NCI-H524 (cell line): ENCODE measurements at places on chromosomes 3 and 15.
A peak's percentile ranks its signal among the peaks of the same experiment; 100 is the strongest.

DNA sequence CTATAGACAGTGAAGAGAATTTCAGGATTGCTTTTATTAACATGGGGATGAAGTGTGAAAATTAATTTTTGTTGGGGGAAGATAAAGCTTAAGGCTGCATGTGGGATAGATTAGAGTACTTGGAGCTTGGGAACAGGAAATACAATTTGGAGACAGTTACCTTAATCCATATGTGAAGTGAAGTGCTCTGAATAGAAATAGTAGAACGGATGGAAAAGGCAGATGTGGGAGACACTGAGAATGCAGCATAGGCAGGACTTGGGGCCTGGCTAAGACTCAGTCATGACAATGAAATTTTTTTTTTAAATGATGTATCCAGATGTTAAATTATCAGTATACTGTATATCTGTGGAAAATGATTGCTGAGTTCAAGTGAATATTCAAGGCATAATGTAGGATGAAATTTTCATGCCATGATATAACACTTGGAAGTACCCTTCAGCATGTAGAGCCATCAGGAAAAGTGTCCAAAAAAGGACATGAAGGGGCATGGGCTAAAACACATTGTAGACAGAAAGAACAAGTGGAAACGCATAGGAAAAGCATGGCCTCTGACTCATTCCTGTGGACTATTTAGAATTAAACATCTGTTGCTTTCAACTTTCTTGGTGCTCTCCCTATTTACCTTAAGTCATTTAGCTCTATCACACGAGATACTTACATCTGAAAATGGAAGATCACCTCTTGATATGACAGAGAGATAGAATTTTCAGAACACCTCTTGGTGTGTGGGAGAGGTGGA, 134.8 kb downstream of the RBMS3 start:
- DNase-seq, result no peak

DNA sequence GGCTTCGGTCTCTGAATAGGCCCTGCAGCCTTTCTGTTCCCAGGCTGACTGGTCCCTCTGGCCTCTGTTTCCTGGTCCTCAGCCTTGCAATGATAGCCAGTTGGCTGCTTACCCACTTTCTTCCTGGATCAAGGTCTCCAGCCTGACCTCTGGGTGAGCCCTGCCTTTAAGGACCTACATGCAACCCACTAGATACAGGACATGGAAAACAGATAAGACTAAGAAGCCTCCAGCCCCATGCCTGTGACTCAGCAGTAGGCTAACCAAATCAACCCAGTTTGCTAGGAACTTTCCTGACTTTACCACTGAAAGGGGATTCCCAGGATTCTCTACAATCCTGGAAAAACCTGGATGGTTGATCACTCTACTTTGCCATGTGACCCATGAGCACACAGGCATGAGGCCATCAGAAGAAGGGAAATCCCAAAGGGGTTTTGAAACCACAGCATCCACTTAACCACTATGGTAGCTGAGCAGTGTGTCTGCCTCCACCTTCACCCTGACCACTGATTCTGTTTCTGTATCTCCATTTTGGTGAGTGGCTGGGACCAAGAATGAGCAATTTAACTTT, 188.1 kb downstream of the CHST2 start:
- DNase-seq, result no peak

DNA sequence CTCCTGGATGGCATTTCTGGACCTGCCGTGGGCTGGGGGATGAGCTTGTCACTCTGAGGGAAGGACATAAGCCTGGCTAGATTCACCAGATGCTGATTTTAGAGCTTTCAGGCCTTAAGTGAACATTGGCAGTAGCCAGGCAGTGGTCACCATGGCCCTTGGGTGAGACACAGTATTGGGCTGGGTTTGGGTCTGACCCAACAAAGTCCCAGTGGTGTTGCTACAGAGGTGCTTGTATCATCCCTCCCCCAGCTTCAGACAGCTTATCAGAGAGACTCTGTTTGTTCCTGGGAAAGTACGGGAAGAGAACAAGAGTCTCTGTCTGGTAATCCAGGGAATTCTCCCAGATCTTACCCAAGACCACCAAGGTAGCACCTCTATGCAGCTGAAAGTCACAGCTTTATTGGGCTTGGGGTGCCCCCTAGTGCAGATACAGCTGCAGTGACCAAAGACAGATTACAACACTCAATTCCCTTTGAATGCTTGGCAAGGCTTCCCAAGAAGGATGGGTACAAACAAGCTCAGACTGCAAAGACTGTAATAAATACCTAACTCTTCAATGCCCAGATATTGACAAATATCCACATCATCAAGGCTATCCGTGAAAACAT, 9.8 kb upstream of the RUVBL1 start:
- DNase-seq, result peak; percentile 44

DNA sequence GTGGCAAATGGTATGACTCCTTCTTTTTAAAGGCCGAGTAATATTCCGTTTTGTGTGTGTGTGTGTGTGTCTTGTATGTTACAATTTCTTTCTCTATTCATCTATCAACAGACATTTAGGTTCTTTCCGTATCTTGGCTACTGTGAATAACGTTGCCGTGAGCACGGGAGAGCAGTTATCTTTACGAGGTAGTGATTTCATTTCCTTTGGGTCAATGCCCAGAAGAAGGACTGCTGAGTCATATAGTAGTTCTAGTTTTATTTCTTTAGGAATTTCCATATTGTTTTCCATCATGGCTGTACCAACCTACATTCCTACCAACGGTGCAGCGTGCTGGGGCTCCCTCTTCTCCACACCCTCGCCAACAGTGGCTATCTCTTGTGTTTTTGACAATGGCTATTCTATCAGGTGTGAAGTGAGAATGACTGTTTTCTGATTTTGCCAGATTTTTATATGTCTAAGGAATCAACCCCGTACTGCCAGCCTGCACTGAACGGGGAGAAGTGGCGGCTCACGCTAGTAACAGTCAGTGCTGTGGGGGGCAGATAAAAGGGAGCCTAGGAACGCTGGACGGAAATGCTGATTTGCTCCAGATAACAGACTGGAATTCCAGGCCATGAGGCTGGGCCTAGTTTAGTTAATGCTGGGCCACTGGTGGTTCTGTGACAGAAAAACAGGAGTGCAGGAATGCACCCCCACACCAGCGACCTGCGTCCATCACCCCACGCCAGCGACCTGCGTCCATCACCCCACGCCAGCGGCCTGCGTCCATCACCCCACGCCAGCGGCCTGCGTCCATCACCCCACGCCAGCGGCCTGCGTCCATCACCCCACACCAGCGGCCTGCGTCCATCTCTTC, 168.1 kb downstream of the XXYLT1 start:
- DNase-seq, result no peak

DNA sequence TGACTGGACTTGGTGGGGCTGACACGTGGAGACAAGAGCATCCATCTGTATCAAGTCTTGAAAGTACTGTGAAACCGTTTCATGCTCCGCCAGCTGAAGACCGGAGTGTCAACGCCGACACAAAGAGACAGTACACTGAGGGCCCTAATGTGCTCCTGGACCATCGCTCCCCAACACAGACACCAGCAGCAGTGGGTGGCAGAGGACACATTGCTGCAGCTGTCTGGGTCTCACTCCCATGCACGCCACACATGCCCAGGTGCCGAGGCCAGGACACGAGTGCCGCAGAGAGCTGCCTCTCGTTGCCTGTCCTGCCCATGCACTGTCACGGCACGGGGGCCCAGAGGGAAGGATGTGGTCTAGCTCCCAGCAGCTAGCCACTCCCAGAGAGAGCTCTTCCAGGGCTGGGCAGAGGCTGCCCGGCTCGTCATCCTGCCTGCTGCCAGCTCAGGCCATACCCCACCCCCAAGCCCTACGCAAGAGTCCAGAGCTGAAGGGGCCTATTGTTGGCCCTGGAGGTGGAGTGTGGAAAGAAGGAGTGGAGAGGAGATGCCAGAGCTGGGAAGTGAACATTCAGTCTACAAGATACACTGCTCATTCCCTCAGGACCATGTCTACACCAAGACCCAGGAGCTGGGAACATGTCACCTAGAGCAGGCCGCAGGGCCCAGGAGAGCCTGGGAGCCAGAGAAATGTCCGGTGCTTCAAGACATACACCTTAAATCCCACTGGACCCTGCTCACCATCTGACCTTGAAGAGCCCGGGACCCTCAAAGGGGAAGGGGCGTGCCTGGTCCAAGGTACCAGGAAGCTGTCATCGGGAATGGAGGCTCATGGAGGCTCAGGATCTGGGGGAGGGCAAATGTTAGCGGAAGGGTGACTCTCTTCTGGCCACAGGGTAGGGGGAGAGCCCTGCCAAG, 7.7 kb downstream of the TNK2 start:
- DNase-seq, result no peak

GRCh38 chr3:108552267-108553159, 36.7 kb downstream of the CIP2A start:
- peak; percentile 62 for DNase-seq

- DNase-seq, result no peak
These were observed 65.0 kb downstream of the SMARCC1 start for GRCh38 chr3:47716656-47717055.

GRCh38 chr3:133038731-133039375, 662 bp downstream of the TMEM108 start:
- peak; percentile 52 for DNase-seq

DNA sequence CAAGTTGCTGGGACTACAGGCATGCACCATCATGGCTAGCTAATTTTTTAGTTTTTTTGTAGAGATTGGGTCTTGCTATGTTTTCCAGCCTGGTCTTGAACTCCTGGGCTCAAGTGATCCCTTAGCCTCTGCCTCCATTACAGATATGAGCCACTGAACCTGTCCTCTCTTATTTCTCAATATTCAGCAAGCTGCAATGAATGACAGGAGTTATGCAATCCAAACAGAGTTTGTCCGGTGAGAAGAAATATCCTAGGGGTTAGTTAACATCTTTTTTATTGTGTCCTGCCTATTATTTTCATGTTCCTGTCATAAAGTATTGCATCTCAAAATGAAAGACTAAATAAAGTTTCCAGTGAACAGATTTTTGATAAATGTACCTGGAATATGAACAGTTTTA, 1161.4 kb downstream of the OTOL1 start:
- no peak for DNase-seq

- no peak for DNase-seq
These were observed 16.0 kb upstream of the TBC1D21 start for GRCh38 chr15:73857193-73857920.

DNA sequence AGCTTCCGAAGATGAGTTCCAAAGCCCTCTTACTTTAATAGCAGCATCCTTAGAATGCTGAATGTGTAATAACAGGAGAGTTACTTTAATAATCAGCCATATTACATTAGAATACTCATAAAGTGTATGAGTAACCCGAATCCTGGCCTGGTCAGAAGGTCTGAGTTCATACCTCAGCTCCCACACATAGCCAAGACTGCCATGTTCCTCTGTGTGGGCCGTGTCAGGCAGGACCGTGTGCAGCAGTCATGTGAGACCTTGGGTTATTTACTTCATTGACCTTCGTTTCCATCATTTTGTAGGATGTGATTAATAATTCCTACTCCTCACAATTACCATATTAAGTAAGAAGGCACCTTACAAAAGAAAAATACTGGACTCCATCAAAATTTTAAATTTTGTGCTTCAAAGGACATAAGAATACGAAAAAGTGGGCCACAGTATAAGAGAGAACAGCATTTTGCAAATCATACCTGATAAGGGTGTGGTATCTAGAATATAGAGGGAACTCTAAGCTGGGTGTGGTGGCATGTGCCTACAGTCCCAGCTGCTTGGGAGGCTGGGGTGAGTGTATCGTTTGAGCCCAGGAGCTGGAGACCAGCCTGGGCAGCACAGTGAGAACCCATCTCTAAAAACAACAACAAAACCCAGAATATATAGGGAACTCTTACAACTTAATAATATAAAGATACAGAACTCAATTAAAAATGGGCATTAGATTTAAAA, 163.4 kb downstream of the ATG7 start:
- no peak for DNase-seq

- DNase-seq, result no peak
These were observed 225.8 kb upstream of the ALCAM start for GRCh38 chr3:105140899-105141367.

- DNase-seq, result peak; percentile 25
These were observed 275.3 kb downstream of the UACA start for GRCh38 chr15:70488002-70488605.

- DNase-seq, result no peak
These were observed 212.3 kb upstream of the NECTIN3 start for GRCh38 chr3:110859336-110859735.

- no peak for DNase-seq
These were observed 20.0 kb upstream of the KLF13 start for GRCh38 chr15:31306426-31307269.

- DNase-seq, result no peak
These were observed 59.9 kb upstream of the KLF13 start for GRCh38 chr15:31266712-31267111.

- DNase-seq, result no peak
These were observed 315.8 kb upstream of the SATB1 start for GRCh38 chr3:18740631-18741583.

- no peak for DNase-seq
These were observed 808 bp downstream of the GK5 start for GRCh38 chr3:142224482-142225072.

GRCh38 chr3:39273119-39273518, 6.7 kb downstream of the CX3CR1 start:
- DNase-seq, result no peak

DNA sequence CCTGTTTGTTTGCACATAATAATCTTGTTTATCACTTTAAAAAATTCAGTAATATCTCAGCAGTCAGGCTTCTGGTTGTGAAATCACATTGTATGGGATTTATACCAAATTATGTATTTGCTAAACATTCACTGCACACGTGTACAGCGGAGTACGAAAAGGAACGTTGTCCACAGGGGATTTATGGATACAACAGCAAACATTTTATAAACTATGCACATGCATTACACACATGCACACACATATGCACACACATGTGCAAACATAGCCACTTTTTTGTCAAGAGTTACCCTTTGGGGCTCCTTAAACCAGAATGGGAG, 150.5 kb downstream of the LRRK1 start:
- no peak for DNase-seq
